Sigmoid colon (tissue), 7 donors: ENCODE measurements at places on chromosomes 11 and 22. TPM values are rescaled to one million over a fixed set of nuclear protein-coding genes. Genes with fewer than 3 reads are reported as not detected.

- DNase-seq = no peak
Measured at GRCh38 chr11:11157185-11157584, 195.9 kb downstream of the CSNK2A3 start.

- no peak for DNase-seq
Measured at GRCh38 chr11:19595499-19595839, 117.2 kb upstream of the NAV2 start.

GRCh38 chr11:76644591-76644990, 26.0 kb downstream of the LRRC32 start:
- peak; percentile 36 for DNase-seq

- no peak for DNase-seq
Measured at GRCh38 chr11:13635290-13635689, 33.2 kb upstream of the FAR1 start.

- no peak for DNase-seq
Measured at GRCh38 chr11:36282926-36283325, 6.3 kb downstream of the COMMD9 start.

DNA sequence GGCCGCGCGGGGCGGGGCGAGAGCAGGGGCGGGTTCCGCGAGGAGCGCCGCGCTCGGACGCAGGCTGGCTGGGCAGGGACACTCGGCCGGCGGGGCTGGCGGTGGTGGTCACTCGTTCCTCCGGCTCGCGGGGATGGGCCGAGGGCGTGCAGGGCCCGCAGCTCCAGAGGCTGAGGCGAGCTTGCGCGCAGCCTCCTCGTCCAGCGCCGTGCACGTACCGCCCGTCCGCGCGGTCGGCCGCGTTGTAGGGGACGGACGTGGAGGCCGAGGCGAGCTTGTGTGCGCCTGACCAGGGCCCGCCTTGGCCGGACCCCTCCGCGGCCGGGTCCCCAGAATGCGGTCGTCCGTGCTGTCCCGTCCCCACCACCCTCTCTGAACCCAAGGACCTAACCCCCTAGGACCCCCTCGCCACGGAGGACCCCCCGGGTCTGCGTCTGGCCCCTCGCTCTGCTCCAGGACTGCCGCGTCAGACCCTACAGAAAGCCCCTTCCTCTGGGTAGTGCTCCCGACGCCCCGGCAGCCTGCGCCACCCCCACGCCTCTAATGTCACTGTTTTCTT, 569 bp upstream of the YPEL1 start:
- no peak for DNase-seq

DNA sequence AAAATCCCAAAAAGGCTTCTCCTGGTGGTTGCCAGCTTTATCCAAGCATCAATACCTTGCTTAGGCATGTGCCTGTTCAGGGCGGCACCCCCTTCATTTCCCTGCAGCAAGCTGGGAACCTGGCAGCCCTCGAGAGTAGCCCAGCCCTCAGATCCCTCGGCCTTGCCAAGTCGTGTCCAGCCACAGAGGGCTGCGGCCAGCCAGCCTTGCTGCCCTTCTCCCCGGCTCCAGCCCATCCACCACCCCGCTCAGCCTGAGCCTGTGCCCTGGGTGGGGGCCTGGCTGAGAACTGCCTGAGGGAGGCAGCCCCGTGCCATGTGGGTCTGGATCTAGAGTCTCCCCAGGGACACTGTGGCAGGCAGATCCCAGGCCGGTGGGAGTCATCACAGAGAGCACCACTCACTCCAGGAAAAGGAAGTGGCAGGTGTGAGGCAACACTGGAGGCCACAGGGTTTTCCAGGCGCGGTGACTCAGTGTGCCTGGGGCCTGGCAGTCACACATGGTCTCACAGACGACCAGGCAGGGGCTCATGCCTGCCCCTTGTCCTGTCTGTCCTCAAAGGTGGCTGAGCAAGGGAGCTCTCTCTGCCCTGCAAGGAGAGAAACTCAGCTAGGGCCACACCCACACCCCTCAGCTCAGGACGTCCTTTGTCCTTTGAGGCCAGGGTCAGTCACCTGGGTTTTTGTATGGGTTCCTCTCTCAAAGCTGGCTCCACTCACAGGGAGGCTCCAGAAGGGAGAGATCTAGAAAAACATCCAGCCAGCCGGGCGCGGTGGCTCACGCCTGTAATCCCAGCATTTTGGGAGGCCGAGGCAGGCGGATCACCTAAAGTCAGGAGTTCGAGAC, 12.2 kb upstream of the CDC42BPG start:
- DNase-seq = peak; percentile 91

DNA sequence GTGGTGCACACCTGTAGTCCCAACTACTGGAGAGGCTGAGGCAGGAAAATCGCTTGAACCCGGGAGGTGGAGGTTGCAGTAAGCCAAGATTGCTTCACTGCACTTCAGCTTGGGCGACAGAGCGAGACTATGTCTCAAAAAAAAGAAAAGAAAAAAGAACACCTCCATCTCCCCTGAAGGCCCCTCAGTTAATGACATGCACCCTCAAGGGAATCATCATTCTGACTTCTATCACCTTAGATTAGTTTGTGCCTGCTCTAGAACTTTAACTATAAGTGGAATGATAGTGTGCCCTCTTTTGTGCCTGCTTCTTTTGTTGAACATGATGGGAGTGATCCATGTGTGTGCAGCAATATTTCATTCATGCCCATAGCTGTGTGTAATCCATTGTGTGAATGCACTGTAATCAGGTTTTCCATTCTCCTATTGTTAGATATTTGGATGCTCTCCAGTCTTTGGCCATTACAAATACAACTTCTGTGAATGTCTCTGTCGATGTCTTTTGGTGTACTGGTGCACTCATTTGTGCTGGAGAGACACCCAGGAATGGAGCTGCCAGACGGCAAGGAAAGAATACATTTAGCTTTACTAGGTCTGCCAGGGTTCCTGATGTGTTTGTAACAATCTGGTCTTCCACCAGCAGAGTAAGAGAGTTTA, 883 bp upstream of the VPREB3 start:
- DNase-seq = no peak

GRCh38 chr11:72271980-72272379, 28.0 kb upstream of the PHOX2A start:
- DNase-seq = no peak

DNA sequence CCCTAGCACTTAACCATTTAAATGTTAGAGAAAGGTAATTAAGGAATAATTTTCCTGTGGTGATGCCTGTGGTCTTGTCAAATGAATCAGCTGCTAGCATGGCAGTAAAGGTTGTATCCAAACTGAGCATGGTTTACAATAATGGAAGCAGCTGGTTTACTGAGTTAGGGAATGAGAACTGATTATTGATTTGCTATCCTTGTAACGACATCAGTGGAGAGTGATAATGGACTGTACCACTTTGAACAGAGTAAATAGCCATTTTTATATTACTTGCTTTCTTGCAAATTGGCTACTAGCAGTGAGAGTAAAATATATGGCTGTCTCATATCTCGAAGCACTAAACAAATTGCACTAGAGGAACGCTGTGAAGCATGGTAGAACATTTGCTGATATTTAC, 589.0 kb upstream of the ANO5 start:
- no peak for DNase-seq

- DNase-seq = no peak
Measured at GRCh38 chr11:62492586-62492985, 54.0 kb downstream of the AHNAK start.

DNA sequence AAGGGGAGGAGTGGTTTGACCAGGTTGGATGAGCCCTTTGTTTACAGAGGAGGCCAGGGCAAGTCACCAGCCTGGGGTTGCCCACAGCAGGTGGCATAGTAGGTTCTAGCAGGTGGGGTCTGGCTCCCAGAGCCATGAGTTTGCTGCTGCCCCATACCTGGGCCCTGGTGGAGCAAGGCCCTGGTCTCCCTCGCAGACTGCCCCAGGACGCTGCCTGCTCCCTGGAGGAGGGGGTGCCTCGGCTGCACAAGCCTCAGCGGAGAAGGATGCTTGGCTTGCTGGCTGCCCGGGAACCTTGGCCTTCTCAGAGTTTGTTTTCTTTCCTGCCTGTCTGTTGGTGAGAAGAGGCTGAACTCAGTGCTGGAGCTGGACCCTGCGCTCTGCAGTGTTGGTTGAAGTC, 54.9 kb downstream of the LRP5 start:
- DNase-seq = no peak

- DNase-seq = no peak
Measured at GRCh38 chr11:9858822-9859221, 194.9 kb downstream of the SWAP70 start.

GRCh38 chr11:104531075-104531474, 367.1 kb upstream of the PDGFD start:
- no peak for DNase-seq

GRCh38 chr11:118117790-118118601, 31.2 kb upstream of the SMIM35 start:
- no peak for DNase-seq

DNA sequence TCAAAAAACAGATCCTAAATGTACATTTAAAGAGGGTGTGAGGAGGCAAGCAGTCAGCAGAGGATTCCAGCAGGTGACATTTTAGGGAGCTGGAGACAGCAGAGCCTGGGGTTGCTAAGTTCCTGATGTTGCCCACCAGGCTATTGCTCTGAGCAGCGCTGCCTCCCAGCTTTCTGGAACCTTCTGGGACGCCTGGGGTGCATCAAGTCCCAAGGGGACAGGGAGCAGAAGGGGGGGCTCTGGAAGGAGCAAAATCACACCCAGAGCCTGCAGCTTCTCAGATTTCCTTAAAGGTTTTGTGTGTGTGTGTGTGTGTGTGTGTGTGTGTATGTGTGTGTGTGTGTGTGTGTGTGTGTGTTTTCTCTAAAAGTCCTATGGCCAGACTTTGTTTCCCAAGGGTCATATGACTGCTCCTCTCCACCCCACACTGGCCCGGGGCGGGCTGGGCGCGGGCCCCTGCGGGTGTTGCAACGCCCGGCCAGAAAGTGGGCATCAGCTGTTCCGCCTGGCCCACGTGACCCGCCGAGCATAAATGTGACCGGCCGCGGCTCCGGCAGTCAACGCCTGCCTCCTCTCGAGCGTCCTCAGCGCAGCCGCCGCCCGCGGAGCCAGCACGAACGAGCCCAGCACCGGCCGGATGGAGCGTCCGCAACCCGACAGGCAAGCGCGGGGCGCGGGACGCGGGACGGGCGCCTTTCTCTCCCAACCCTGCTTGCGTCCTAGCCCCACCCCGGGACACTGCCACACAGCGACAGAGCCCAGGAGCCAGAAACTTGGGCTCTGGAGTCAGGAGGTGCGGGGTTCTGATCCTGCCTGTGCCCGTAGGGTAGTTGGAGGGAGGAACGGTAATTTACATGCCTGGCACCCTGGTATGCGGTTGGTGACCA, at the start of gene HMOX1:
Gene HMOX1, plus strand, starts transcription at position 560 of the 887 bp plus-strand sequence. Its CDS starts 78 bp downstream, at position 638.
- DNase-seq = peak; percentile 97

Gene LIPT2
- 3.9 TPM for total RNA-seq

Gene RAPSN
- 0.36 TPM for total RNA-seq

Gene RNF215
- total RNA-seq = 13.2 TPM

Gene DGCR6
- 1.2 TPM for total RNA-seq

Gene SHISAL1
- 32.4 TPM for total RNA-seq

Gene GRK2
- total RNA-seq = 32.1 TPM

Gene FAR1
- total RNA-seq = 42.1 TPM

Gene TMEM225
- not detected for total RNA-seq

Gene MMP7
- not detected for total RNA-seq
